ENCODE measurements at places on chromosomes 7 and 10. TPM values are rescaled to one million over a fixed set of nuclear protein-coding genes. Genes with fewer than 3 reads are reported as not detected.

DNA sequence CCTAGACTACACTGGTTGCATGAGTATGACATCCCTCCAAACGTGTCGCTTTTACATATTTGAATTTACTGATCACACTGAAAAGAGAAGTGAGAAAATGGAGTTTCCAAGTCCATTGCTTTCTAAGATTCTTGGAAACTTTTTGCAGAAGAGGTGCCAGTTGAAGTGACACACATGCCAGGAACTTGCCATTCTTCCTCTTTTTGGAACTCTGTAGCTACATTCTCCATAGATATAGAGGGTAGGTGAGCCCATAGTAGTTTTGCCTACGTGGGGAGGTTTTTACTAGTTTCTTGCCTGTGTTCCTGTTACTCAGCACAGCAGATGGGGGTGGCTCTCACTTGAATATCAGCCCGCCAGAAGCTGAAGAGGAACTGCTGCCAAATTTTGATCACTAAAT is 286.6 kb upstream of the NRP1 start:
- DNase-seq: no peak

GRCh38 chr7:35749556-35749955 is 51.3 kb upstream of the SEPTIN7 start:
- peak; percentile 23 for DNase-seq

DNA sequence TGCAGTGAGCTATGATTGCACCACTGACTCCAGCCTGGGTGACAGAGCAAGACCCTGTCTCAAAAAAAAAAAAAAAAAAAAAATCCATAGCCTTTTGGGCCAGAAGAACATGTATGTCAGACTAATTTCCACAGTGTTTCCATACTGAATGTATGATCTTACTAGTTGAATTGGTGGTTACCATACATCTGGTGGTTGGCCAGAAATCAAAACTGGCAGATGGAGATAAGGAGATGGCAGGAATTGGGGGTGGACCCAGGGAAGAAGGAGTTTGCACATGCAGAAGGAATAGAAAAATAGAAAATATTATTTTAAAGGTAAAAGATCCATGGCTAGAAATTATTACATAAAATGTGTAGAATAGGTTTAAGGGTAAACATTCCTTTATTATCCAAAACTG is 3.7 kb upstream of the ATOH7 start:
- no peak for DNase-seq

- peak; percentile 57 for DNase-seq
Observed at GRCh38 chr7:134890246-134891240, 95.8 kb upstream of the AGBL3 start.

Gene ZNF722
- total RNA-seq: not detected

DNA sequence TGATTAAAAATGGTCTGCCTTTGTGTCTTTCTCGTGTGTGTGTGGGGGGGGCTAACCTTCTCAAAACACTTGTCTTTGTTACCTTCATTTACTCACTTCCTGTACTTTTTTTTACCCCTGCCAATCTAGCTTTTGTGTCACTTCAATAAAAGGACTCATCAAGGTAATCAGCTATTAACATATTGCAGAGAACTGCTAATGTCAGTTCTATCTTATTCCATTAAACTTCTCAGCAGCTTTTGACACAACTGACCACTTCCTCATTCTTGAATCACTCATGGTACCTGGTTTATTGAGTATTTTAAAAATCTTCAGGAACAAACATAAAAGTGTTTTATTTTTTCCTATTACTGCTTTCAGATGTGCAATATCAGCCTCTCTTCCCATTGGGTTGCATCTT is 59.8 kb downstream of the SLC25A40 start:
- no peak for DNase-seq

All from IMR-90 (cell line).